Frontal cortex (tissue), 4 donors: ENCODE measurements at places on chromosomes 12 and 14.

GRCh38 chr12:39807043-39807442 is 187.4 kb upstream of the ABCD2 start:
- DNase-seq, result no peak

- peak; percentile 17 for DNase-seq
Observed at GRCh38 chr12:100199023-100199346, 1.6 kb upstream of the ACTR6 start.

DNA sequence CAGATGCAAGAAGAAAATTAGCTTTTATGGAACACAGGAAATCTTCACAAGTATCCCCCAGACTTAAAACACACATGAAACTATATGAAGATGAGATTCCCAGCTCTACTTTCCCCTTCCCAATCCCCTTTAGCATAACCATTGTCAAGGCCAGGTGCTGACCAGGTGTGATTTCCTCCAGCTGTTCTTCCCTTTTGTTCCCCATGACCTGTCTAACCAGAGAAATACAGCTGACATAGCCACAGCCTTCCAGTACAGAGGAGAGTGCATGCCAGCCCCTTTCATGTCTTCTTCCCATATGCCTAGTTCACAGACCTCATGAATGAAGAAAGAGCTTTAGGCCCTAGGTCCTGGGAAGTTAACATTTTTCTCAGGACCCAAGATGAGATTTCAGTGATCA is 43.5 kb upstream of the FKBP4 start:
- no peak for DNase-seq

DNA sequence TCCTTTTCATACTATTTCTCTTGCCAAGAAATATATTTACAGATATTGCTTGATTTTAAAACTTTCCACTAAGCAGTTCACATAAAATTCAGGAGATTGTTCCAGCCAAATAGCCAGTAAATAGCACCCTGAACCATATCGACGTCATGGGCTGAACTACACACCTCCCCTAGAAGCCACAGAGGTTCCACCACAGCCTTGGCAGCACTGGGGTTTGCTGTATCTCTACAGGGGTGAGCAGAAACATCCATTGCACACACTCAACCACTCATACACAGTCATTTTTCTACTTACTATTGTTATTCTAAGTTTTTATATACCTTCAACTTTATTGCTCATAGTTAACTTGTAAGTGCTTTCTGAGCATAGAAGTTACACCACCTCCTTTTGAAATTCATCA is 8.1 kb upstream of the EIF2S3B start:
- DNase-seq, result no peak
